ENCODE measurements at places on chromosomes 5 and 9.
A peak's percentile ranks its signal among the peaks of the same experiment; 100 is the strongest.

DNA sequence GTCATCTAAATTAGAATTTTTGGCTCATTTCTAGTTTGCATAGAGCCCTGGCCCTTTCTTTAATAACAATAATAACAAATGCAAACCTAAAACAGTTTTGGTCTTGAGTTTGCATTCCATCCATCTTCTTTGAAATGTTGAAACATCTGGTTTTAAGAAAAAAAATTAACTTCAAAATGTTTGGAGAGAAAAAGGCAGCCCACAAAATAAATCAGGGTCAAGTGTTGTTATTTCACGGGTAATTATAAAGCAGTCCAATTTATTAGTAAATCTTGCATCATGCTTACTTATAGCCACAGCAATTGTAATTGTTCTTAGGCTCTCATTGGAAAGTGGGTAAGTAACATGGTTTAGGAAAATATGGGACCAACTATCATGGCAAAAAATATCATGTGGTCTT lies 247.0 kb upstream of the MEF2C start:
- DNase-seq, result no peak

GRCh38 chr5:159788835-159789331 lies 127.4 kb upstream of the ADRA1B start:
- no peak for DNase-seq

DNA sequence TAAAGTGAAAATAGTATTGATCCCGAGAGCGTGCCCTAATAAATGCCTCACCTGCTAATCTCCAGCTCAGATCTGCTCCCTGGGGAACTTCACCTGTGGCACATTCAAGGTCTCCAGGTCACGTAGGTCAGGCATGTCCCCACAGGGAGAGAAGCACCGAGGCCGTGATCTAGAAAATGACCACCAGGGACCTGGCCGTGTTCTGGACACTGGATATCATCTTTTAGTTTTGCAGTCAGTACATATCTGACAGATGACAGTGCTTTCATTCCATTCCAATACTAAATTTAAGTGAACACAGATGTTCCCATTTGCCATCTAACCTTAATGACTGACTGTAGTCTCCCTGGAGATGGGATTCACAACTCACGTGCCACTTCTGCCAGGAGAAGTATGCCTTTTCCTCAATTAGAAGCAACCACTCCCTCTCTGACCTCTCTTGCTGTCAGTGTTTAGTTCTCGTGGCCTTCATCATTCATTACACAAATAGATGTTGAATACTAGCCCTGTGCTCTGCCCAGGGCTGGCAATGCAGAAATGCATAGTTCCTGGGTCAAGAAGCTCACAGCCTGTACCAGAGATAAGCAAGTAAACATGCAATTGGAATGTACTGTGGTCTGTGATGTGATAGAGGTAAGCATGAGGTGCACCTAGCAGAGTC lies 276.5 kb downstream of the NTRK2 start:
- no peak for DNase-seq

GRCh38 chr5:88685591-88686541 lies 197.1 kb downstream of the MEF2C start:
- no peak for DNase-seq

DNA sequence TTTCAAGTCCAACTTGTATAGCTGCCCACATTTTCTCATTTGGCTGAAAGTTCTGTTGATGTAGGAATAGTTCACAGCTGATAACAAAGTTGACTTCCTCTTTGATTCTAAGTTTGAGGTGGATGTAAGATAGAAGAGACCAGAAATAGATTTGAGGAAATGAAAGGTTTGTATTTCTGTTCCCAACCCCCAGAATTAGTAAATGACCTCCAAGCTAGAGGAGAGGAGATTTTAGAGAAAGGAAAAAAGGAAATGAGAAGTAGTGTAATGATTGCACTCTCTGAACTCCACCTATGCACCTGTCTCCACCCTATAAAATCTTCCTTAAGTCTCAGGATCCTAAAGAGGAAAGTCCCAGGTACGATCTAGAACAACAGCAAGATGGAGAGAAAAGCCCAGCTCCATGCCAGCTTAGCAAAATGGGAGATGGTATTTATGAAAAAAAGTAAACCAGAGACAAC lies 130.4 kb upstream of the POC5 start:
- peak; percentile 25 for DNase-seq

- DNase-seq, result no peak
Measured at GRCh38 chr5:125668884-125669283, 754.3 kb upstream of the GRAMD2B start.

DNA sequence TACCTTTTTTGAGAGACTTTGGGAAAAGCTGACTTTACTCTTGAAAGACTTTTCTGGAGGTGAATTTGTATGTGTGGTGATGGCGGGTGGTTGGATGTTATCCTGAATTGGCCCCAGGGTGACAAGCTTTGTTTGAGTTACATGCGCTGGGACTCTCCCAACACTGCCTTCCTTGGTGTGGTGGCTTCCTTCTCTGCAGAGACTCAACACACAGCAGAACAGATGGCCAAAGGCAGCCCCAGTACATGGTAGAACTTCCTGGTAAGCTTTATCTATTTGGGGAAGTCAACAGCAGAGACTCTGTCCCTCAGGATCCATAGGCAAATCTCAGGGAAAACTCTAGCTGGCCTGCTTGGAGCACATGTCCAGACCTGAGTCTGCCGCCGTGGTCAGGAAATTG lies 18.1 kb downstream of the C1QTNF2 start:
- no peak for DNase-seq

- no peak for DNase-seq
Measured at GRCh38 chr5:134281081-134281480, 55.2 kb upstream of the PPP2CA start.

- DNase-seq, result no peak
Measured at GRCh38 chr9:109919736-109920408, 139.9 kb downstream of the PALM2AKAP2 start.

GRCh38 chr5:16936989-16937438 lies 926 bp upstream of the MYO10 start:
- DNase-seq, result no peak

All from GM12891 (cell line).